ENCODE measurements at places on chromosomes 13 and 19.

GRCh38 chr13:23433171-23434153, at the start of gene SACS:
Gene SACS (minus strand): TSS chr13:23433702. CDS start chr13:23411239, 22,463 bp downstream.
- peak; percentile 62 for DNase-seq

- no peak for DNase-seq
Measured at GRCh38 chr13:46487748-46488147, 65.2 kb upstream of the LRCH1 start.

DNA sequence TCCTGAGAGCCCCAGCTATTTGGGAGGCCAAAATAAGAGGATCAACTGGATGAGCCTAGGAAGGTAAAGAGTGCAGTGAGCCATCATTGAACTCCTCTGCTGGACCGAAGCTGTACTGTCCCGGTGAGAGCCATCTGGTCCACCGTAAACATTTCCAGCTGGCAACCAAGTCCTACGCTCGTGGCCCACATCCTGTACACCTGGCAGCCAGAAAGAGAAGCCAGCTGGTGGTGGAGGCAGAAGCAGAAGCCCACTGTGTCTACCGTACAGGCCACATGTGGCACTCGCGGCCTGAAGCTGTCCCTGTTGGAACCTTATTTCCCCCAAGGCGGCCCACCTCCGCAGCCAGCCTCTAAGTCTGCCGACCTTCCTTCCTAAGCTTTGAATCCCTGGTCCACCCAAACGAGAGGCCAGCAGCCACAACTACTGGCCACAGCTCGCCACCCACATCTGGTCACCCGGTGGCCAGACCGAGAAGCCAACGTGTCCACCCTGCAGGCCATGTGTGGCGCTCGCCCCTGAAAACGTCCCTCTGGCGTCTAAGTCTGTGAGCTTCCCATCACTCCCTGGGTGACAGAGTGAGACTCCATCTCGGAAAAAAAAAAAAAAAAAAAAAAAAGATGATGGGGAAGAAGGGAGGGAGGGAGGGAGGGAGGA, 14.2 kb upstream of the ZNF91 start:
- DNase-seq = no peak

DNA sequence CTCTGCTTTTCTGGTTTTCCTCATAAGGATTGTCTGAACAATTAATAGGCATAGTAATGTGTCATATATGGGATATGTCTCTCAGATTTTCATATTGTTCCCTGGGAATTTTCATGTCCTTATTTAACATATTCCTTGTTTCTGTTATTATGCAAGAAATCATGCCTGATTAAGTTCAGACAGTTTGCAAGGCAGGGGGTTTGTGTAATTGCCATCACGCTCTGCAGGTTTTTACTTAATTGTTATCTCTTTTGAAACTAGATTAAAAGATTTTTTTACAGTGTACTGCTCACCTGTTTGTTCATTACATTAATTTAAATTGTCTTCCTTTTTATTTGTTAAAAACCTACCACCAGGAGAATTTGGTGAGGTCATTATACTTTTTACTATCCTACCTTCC, 1253.2 kb upstream of the PRR20A start:
- no peak for DNase-seq

DNA sequence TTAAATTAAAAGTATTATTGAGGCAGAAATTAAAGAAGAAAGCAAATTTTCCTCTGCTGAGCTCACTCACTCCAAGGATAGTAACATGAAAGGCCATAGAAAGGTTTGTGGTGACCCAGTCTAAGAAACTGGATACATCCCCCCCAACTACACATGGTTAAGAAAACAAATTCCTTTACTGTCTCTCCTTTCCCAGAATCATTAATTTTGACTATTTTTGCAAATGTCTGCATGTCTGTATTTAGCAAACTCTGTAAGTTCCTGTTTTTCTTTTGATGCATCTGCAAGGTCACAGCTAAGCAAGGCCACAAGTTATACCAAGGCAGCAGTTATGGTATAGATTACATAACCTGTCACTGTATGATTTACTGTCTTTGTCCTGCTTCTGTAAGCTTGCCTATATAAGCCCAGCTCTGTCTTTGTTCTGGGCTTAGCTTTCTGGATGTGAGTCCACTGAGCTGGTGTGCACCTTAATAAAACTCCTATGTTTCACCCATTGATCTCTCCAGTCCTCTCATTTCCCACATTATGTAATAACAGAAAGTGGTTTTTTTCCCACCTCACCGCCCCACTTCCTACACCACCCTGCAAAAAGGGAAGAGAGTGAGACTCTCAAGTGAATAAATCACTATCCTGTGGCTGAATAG, 8.5 kb upstream of the ZNF83 start:
- DNase-seq = no peak

DNA sequence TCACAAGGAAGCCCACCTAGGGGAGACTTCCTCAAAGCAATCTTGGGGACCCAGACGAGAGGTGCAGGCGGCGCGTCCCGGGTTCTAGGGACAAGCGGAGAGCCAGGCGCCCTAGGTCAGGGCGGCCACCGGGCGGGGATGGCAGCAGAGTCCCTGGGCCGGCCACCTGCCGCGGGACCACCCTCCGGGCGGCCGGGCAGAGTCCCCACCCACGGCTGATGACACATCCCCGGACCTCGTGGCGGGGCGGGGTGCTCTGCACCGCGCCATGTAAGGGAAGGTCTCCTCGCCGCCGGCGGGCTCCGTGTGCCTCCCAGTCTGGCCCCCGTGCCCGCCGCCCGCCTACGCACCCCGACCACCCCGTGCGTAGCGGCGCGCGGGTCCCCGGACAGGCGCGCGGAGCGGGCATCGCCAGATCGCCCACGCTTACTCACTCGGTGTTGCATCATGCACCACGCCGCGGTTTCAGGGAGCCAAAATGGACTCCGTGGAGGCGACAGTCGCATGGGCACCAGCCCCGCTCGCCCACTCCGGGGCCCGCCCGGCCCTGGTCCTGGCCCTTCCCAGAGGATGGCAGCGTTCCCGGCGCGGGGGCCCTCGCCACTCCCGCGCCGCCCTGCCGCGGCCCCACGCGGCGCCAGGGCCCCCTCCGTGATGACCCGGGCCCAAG, 643 bp downstream of the SLC7A1 start:
- no peak for DNase-seq

- no peak for DNase-seq
Measured at GRCh38 chr13:26045142-26045541, 6.7 kb downstream of the SHISA2 start.

- peak; percentile 44 for DNase-seq
Measured at GRCh38 chr19:28549680-28550277, 663.2 kb downstream of the UQCRFS1 start.

GRCh38 chr19:4362831-4363545, 19.6 kb downstream of the MPND start:
- DNase-seq = no peak

- no peak for DNase-seq
Measured at GRCh38 chr19:6161271-6161850, 25.9 kb downstream of the ACSBG2 start.

DNA sequence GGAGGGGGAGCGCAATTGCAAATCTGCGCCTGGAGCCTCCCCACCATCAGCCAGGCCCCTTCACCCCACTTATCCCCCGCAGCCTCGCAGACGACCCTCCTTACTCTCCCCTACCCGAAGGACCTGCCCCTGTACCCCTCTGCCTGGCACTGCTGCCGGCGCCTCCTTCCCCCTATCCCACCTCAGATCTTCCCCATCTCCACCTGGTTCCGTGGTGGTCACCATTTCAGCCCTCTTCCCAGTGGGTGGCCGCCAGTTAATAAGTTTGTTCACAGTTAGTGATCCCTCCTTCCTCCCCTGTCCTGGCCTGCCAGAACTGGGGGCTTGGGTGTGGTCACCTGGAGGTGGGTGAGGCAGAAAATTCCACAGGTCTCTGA, 397 bp downstream of the SLC44A2 start:
- no peak for DNase-seq

DNA sequence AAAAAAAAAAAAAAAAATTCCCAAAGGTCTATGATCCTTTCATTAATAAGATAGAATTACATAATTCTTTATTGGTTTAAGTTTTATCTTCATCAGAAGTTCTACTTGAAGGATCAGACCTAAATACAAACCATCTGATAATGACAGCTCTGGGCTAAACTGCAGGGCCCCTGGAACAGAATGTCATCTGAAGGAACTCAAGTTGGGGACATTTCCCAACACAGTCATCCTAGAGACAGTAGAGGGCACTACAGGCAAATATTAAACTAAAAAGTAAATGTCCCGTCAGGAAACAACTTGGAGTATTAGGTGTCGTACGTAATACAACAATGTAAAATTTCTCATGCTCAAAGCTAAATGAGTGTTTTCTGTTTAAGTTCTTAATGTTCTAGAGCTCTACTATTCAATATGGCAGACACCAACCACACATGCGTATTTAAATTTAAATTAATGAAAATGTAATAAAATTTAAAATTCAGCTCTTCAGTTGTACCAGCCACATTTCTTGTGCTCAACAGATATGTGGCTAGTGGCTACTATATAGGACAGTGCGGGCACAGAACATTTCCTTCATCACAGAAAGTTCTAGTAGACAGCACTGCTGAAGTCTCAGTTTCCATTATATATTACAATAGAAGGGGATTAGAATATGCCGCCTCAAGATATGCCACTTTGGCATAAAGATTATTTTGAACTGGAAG, 21.8 kb upstream of the NAXD start:
- DNase-seq = no peak

DNA sequence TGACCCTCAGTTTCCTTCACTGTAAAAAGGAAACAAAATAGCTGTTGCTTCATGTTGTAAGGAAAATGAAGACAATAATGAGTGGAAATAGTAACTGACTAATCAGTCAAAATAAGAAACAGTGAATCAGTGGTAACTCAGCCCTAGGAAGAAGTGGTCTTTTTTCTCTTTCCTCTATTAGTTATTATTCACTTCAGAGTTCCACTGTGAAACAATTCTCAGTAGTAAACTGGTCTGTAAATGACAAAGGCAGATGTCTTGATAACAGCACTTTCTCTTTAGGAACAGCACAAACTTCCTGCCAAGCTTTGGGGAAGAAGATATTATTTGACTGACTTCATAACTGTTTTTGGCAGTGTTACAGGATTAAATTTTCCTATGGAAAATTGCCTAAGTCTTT, 600.5 kb upstream of the KLHL1 start:
- DNase-seq = no peak

DNA sequence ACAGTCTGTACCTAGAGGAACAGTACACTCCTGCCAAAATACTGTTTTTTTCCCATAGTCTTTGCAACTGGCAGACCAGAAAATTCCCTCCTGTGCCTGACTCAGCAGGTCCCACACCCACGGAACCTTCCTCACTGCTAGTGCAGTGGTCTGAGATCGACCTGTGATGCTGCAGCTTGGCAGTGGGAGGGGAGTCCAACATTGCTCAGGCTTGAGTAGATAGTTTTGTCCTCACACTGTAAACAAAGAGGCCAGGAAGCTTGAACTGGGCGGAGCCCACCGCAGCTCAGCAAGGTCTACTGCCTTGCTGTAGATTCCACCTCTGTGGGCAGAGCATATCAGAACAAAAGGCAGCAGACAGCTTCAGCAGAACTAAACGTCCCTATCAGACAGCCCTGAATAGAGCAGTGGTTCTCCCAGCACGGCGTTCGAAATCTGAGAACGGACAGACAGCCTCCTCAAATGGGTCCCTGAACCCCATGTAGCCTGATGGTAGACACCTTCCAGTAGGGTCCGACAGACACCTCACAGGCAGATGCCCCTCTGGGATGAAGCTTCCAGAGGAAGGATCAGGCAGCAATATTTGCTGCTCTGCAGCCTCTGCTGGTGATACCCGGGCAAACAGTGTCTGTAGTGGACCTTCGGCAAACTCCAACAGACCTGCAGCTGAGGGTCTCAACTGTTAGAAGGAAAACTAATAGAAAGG, 92.7 kb downstream of the SUCLA2 start:
- DNase-seq = no peak

DNA sequence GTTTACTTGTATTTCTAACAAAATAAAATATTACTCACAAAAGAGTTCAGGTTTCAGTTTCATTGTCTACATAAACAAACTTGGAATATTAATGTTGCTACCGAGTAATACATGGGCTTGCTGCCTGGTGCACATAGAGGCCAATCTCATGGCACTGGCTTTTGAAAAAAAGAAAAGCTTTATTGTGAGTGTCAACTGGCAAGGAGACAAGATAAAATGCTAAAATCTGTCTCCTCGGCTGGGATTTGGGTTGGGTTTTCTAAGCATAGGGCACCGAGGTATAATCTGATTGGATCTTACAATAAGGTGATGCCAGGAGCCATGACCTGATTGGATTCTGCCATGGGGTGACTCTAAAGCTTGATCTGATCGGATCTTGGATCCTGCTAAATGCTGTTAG, 1519.9 kb upstream of the MIR17HG start:
- no peak for DNase-seq

- DNase-seq = no peak
Measured at GRCh38 chr19:37778613-37779126, 716 bp downstream of the ZNF573 start.

- no peak for DNase-seq
Measured at GRCh38 chr13:71274923-71275608, 591.9 kb downstream of the DACH1 start.

DNA sequence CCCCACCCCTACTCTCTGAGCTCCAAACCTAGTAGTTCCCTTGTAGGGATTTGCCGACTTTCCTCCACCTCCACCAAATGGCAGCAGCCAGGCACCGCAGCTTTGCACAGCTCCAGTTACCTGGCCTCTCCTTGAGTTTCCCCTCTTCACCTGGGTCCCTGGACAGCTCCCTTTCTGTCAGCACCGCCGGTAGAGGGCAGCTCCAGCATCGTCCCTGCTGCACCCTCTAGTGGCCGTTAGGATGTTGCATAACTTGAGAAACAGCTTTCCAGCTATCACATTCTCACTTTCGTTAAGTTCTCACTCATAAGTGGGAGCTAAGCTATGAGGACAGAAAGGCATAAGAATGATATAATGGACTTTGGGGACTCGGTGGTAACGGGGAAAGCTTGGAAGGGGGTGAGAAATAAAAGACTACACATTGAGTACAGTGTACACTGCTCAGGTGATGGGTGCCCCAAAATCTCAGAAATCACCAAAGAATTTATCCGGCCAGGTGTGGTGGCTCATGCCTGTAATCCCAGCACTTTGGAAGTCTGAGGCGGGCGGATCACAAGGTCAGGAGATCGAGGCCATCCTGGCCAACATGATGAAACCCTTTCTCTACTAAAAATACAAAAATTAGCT, 60.4 kb upstream of the OLFM4 start:
- DNase-seq = peak; percentile 50

DNA sequence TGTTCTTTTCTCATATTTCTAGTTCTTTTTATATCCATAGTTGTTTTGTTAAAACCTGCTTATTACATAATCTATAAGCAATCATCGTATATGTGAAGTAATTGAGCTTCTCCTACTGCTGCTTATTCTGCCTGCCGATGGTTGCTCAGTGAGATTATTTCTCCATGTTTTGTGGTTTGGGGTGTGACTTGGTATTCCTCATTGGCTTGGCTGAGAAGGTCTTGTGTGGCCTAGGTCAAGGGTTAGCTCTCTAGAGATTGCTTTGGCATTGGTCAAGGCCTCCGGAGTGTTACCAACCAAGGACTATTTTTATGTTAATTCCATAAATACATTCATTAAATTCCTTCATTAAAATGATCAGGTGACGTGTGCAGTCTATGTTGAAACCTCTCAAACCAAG, 302.8 kb downstream of the MYO16 start:
- no peak for DNase-seq
